Head of caudate nucleus (tissue), 42 donors: ENCODE measurements at places on chromosomes 5 and 9.
A peak's percentile ranks its signal among the peaks of the same experiment; 100 is the strongest.

DNA sequence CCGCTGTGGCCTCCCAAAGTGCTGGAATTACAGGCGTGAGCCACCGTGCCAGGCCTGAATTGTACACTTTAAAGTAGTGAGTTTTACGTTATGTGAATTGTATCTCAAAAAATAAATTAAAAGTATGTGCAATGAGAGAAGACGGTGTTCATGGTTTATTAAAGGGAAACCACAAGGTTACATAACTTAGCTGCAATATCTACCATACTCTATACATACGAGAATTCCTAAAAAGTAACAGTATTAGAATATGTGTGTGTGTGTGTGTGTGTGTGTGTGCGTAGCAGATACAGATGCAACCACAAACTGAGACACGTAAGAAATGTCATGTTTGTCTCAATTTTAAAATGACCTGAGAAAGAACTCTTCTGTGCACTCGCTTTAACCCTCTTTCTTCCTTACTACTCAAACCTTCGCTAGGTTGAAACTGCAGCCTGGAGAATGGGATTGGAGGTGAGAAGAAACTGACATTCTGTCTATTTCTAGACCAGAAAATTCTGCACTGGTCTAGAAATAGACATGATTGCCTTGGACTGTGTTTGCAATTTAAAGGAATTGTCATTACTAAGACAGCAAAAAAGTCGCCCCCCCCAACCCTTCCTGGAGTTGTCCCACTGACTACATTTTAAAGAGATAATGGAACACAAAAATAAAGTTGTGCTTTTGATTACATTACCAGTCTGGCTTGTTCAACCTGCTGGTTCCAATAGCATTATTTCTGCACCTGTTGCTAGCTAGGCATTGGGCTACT lies 167.0 kb downstream of the RGS3 start:
- no peak for DNase-seq

DNA sequence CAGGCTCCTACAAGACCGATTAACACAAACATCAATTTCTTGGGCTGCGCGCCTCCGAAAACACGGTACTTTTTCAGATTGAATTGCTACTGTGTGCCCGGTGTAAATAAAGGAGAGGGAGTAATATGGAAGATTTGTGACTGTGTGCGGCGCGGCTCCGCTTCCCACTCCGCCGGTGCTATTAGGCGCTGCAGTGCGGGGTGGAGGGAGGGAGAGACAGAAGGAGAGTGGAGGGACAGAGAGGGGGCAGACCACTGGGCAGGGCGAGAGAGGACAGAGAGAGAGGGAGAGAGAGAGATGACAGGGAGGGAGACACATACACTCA lies 24.7 kb upstream of the RNU6ATAC start:
- peak; percentile 28 for DNase-seq

GRCh38 chr5:114237766-114238165 lies 124.1 kb upstream of the KCNN2 start:
- DNase-seq: no peak

DNA sequence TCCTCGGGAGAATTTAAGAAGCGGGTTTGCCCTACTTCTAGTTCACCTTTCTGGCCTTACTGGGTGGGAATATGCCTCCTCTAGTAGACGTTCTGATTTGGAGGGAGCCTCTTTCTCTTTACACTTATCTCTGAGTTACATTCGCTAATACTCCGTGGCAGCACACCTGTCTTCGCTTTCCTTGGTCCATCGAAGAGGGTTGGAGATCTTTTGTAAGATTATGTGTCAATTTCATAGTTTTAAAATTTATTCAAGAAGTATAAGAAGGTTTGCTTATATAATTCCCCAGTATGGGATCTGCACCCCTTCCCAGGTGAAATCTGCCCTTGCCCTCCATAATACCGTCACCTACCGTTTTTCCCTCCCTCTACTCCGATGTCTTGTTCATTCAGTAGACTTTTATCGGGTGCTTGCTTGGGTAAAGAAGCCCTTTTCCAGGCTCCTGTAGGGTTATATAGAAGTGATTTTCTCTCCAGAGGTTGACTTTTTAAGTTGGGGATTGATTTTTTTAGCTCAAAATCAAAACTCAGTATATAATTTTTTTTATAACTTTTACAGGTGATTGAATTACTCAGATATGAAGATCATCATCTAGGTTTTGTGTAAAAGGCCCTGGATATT lies 1.1 kb downstream of the GPBP1 start:
- no peak for DNase-seq

DNA sequence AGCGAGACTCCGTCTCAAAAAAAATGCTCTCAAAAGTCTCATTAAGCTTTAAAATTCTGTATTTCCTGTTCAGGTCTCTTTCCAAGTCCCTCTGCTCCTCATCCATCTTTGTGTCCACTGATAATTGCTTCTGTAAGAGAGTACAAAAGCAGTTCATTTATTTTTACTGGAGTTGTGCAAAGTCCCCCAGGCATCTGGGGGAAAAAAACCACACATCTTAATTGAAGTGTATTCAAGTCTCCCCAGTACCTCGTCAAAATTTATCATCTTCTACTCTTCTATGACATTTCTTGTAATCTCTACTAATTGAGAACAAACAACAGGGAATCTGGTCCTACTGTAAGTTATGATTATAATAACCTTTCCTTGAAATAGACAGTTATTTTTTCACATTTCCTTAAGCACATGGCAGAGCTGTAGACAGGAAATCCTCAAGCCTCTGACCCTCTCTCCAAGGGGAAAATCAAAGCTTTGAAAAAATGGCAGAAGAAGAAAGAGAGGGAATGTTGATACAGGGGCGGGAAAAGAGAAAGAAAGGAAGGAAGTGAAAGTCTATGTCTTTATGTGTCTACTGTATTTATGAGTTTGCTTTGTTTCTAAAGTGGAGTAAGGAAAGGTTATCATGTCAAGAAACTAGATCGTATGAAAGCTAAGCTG lies 51.5 kb downstream of the RAI14 start:
- DNase-seq: no peak

DNA sequence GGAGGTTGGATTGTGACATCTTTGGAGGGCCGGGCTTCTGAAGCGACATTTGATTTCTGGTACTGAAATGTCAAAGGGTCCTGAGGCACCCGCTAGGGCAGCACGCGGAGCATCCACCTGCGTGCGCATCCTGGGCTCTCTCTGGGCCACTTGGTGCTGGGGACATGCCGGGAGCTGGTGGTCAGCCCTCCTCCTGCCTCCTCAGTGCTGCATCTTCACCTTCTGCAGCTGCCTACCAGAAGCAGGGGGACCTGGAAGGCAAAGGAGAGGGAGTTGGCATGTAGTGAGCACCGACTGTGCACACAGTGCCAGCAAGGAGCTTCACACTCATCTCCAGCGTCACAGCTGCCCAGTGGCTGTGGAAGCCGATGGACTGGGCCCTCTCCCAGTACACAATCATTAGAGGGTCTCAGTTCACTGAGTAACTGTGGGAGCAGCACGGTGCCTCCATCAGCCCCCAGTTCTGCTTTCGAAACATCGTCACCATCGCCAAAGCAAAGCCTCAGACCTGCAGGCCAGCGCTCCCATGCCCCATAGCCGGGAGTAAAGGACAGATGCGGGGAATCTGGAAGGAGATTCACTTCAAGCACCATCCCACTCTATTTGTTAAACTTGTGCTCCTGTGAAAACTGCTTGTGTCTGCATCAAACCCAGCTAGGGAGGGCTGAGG lies 138.4 kb downstream of the KCNIP1 start:
- DNase-seq: no peak
